ENCODE measurements at places on chromosomes 13 and 19. TPM values are rescaled to one million over a fixed set of nuclear protein-coding genes. Genes with fewer than 3 reads are reported as not detected.
A peak's percentile ranks its signal among the peaks of the same experiment; 100 is the strongest.

GRCh38 chr19:17963936-17964691 lies 2.8 kb upstream of the KCNN1 start:
- DNase-seq = no peak

DNA sequence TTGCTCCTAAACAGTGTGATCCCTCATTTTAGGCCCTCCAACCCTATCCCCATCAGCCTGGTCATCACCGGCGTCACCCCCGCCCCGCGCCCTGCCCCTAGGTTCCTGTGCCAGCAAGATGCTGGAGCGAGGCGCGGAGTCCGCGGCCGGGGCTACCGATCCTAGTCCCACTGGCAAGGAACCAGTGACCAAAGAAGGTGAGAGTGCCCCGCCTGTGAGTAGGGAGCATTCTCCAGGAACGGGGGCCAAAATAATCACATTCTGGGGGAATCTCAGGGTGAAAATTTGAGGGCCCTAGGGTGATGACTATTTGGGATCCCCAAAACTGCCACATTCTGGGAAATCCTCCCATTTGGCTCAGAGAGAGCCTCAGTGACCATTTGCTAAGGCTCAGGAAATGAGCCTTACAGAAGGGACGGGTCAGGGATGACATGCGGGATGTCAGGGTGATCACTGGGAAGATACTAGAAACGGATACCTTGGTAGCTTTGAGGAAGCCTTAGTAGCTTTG lies 1.4 kb downstream of the ZNF575 start:
- no peak for DNase-seq

Gene LILRA2
- not detected for total RNA-seq

DNA sequence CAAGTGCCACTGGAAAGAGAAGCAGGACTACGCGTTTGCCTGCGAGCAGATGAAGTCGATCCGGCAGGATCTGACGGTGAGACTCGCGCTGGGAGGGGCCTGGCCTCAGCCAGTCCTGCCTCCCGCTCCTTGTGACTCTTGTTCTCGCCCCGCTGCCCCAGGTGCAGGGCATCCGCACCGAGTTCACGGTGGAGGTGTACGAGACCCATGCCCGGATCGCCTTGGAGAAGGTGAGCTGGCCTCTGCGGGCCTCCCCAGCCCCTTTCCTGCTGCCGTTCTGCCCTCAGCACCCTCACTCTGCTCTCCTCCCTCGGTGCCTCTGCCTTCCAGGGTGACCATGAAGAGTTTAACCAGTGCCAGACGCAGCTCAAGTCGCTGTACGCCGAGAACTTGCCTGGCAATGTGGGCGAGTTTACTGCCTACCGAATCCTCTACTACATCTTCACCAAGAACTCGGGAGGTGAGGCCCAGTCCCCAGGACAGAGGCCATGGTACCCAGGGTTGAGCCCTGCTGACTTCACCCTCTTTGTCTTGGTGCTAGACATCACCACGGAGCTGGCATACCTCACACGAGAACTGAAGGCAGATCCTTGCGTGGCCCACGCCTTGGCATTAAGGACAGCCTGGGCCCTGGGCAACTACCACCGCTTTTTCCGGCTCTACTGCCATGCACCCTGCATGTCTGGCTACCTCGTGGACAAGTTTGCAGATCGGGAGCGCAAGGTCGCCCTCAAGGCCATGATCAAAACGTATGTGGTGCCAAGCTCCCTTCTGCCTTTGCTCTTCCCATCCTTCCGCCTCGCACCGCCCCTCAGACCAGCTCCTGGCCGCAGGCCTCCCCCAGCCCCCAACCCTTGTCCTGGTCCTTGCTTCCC lies 5.6 kb downstream of the LENG9 start:
- peak; percentile 17 for DNase-seq

GRCh38 chr13:30925429-30925828 lies 7.0 kb upstream of the TEX26 start:
- no peak for DNase-seq

GRCh38 chr13:67086260-67086659 lies 143.9 kb downstream of the PCDH9 start:
- DNase-seq = no peak

Gene PRODH2
- total RNA-seq = not detected

Gene RUVBL2
- total RNA-seq = 353 TPM

Gene INSR
- total RNA-seq = 3.3 TPM

DNA sequence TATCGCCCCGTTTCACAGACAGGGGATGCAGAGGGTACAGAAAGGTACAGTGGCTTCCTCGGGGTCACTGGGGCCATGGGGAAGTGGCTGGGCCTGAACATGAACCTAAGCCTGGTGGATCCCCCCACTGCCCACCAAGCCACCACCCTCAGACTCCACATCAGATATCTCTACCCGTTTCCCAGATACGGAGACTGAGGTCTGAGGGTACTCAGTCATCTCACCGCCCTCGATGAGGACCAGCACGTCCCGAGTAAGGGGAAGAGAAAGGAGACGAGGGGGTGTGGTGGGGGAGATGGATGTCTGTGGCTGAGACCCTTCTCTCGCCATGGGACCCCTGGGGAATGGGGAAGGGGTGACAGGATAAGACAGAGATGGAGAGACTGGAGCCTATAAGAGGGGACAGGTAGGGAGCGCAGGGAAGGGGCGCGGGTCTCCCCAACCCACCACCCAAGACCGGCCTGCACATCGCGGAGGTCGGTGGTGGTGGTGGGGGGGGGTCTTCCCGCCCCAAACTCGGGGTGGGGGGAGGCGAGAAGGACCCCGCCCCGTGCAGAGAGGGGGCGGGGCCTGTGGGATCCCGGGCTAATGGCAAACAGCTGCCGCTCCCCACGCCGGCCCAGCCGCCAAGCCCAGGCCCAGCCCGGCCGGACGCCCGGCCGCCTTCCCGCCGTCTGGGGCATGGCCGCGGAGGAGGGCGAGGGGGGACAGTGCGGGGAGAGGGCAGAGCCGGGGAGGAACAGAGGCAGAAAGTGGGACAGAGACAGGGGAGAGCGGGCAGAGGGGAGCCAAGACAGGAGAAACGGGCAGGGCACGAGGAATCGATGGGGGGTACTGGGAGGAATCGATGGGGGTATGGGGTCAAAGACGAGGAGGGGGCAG lies 698 bp downstream of the KANK2 start:
- DNase-seq = no peak

DNA sequence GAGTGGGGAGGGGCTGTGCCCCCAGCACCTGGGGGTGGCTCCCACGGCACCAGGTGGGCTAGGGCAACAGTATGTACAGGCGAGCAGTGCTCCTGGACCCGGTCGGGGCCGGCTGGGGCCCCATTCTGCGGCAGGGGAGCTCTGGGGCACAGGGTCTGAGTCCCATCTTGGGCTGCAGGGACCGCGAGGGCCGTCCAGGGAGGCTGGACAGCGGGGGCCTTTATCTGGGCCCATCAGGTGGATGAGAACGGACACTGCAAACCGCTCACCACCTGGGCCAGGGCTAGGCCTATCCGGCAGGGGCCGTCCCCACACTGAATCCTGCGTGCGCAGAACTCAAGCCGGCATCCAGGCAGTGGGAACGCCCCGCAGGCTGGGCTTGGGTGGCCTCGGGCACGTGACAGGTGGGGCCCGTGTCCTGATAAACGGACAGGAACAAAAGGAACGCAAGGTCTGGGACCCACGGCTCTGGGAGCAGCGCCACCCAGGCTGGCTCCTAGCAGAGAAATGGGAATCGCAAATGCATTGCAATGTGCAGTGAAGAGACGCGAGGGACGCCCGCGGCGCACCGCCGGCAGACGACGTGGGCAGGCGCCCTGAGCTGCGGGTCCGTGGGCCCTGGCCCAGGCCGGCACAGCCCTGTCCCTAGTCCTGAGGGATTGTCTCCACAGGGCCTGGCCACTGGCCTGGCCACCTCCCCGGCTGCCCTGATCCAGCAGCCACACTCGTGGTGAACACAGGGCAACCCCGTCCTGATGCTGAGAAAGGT lies 29.7 kb downstream of the BTBD2 start:
- no peak for DNase-seq

DNA sequence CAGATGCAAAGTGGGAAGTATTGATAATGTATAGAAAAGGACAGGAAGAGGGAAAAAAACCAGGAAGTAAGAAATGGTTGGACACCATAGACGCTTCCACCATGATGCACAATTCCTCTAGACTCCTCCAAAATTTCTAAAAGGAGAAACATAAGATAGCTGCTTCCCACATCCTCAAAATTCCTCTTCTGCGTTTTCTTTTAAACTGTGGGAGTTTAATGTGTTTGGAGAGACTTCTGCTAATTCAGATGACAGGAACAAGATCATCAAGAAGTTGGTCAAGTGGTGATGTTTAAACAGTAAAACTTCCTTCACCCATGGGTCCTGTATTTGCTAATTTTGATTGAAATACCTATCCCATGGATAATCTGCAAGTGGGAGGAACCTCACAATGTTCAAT lies 130.2 kb downstream of the IRS2 start:
- no peak for DNase-seq

Gene DENND1C
- total RNA-seq = not detected

Measured in H4 (cell line).